T1000 (cell line): ENCODE measurements at places on chromosomes 5 and 9.

- DNase-seq = no peak
Observed at GRCh38 chr5:45399041-45399440, 297.1 kb downstream of the HCN1 start.

DNA sequence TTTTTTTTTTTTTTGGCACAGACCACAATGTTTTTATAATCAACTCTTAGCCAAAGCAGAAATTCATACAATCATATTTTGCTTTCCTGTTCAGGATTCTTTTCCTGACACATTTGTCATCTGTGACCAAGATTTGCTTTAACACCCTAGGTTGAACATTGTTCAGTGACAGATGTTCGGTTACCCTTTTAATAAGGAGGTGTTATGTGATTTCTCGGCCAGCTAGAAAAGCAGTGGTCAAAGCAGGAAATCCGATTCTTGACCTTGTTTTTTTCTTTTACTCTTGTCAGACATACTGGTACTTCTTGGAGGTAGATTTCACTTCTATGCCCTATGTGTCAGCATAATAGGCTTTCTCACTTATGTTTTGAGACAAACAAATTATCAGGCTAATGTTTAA is 335.3 kb upstream of the ACTBL2 start:
- no peak for DNase-seq

- DNase-seq = no peak
Observed at GRCh38 chr9:36332006-36332405, 68.1 kb downstream of the RNF38 start.

- no peak for DNase-seq
Observed at GRCh38 chr5:133314086-133314485, 262.3 kb downstream of the HSPA4 start.

DNA sequence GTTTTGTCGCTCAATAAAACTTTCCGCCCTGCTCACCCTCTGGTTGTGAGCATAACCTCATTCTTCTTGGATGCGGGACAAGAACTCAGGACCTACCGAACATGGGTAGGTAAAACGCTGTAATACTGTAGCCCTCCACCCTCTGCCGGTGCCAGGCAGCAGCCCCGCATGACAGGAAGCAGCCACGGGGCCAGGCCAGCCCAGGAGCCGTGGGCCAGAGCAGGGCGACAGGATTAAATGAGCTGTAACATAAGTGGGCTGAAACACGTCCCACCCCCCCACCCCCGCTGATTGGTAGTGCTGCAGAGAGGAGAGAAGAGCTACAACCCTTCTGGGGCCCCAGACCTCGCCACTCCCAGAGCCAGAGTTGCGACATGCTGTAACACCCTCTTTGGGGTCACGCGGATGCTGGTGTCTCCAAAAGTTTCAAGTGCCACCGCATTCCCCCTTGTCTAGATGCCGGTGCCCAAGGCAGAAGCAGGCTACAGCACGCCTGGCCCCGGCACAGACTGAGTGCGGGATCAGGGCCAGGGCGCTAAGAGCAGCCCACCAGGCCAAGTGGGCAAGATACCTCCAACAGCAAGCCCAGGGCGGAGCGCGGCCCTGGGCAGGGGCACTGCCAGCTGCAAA is 81.8 kb downstream of the FBXW11 start:
- no peak for DNase-seq
